ENCODE measurements at places on chromosomes 2 and 18.

DNA sequence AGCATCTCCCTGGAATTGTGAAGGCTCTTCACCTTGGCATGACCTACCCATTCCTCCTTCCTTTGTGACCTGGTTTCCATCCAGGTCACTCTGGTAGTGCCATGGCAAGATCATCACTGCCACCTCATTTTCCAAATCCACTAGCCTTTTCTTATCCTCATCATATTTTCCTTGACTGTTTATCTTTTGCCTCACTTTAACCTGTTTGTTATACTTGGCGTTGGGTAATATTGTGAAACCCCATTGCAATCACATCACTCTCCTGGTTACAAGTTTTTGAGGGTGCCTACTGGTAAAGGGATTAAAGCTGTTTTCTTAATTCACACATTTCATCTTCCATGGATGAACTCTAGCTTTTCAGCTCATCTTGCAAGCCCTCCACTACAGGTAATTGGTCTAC, 39.1 kb upstream of the IGFBP2 start:
- no peak for DNase-seq

GRCh38 chr2:213229814-213230213, 54.5 kb upstream of the SPAG16 start:
- no peak for DNase-seq

DNA sequence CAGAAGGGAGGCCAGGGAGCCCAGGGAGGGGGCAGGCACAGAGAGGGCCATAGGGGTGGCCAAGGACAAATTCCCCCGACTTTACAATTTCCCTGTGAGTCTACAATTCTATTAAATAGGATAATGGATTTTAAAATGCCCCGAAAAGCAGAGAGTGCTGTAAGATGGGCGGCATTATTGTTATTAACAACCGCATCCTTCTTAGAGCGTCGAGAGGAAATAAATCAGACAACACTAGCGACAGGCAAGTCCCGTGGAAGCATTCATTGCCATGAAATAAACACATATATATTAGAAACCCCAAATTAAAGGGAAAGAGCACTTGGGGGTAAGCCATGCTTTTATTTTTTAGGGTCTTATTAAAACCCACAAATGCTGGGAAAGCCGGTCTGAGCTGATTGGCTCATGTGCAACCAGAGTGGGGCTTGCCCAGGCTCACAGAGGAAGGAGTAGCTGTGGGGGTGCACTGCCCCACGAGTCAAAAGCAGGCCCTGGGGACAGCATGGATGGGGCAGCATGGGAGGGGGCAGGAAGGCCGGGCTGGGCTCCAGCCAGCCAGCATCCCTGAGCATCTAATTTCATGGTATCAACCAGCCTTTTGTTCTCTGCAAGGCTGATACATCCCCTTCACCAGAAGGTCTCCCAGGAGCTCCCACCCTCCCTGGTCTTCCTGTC, 187.1 kb downstream of the CELF4 start:
- DNase-seq, result no peak

- DNase-seq, result no peak
Observed at GRCh38 chr2:118232796-118233195, 144.5 kb downstream of the INSIG2 start.

DNA sequence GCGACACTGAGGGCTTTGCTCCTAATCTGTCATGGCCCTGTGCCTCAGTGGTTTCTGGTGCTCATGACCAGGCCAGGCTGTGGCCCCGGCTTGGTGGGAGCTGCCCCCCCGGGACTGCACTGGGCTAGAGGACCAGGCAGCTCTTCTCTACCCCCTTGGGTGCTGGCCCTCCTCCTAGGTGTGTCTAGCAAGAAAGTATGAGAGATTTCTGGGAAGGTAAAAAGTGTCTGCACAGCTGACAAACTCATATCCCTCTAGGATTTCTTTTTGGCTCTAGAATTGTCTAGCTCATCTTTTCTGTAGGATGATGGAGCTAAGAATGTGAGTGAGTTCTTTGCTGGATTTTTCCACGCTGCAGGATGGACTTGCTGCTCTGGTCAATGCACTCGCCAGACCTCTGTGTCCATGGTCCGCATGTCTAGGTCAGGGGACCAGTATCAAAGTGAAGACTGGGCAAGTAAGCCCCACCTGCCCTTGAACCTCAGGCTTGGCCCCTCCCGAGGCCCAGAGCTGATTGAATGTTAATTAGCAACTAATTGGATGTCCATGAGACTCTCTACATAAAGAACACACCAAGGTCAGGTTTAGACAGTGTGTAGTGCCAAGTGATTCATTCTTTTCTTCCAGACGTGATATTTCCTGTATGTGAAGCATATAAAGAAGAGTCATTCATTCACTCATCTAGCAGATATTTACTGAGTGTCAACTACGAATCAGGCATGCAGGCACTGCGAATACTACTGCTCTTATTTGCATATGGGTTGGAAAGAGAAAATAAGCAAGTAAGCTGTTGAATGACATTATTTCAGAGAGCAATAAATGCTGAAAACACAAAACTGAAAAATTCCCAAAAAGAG, 15.6 kb upstream of the PSD4 start:
- no peak for DNase-seq

- DNase-seq, result no peak
Observed at GRCh38 chr18:31064130-31064529, 21.6 kb upstream of the DSC3 start.

DNA sequence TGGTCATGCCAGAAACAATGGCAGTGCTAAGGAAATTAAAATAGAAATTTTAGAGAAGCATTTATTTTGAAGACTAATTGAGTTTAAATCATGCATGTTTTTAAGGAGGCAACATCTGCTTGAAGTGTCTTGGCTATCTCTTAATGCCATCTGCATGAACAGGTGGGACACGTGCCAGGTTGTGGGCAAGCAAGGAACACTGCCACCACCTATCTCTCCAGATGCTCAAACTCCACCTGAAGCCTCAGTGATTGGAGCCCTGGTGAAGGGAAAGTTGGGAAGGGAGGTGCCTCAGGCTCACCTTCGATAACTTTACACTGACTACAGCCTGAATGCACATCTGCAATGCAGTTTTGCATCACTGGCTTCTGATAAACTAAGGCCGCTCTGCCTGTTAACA, 91.5 kb downstream of the TPGS2 start:
- no peak for DNase-seq

- DNase-seq, result peak; percentile 24
Observed at GRCh38 chr2:37156071-37156856, 516 bp downstream of the EIF2AK2 start.

DNA sequence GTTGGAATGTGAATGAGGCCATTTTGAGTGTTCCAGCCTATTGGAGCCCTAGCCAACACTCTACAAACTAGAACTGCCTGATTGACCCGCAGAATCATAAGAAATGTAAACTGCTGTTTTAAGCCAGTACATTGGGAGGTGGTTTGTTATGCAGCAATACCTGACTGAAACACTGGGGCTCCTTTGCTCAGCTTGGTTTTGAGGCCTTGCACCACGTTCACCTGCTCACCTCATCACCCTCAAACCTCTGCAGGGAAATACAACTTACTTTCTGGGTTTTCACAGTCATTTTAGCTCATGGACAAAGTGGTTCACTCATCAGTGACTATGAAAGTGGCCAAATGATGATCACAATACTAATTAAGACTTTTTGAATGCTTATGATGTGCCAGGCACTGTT, 10.9 kb upstream of the DARS1 start:
- DNase-seq, result peak; percentile 45

- no peak for DNase-seq
Observed at GRCh38 chr2:45612285-45612684, 1.2 kb upstream of the SRBD1 start.

DNA sequence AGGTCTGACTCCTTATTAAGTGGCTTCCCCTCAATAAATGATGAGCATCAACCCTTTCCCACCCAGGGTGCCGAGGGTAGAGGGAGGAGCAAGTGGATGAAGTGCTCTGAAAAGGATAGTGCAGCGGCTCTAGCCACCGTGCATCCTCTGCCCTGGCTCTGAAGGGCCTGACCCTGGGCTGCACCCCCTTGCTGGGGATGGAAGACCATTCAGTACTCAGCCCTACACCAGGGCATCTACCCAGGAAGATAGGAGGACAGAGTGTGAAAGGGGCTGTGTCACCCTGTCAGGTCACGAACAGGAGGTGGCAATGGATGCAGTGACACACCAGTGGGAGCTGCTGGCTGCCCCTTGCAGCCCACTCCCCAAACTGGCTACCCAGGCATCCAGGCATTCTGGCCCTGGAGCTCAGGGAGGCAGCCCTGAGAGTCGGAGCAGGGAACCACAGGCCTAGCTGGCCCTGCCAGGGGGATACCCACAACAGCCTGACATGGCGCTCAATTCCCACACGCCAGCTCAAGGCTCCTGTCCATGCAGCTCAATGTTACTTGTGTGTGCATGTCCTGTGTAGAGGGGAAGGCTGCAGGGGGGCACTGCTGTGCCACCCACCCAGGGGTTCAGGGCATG, 7.6 kb downstream of the ACTR1B start:
- no peak for DNase-seq

GRCh38 chr18:31203096-31203793, 40.6 kb upstream of the DSC1 start:
- DNase-seq, result no peak

GRCh38 chr2:190283783-190284182, 35.8 kb downstream of the HIBCH start:
- no peak for DNase-seq

- DNase-seq, result no peak
Observed at GRCh38 chr18:4068552-4069158, 386.5 kb downstream of the DLGAP1 start.

GRCh38 chr2:84980263-84980983, 9.5 kb downstream of the KCMF1 start:
- DNase-seq, result no peak

GRCh38 chr18:49846718-49847470, 33.6 kb upstream of the ACAA2 start:
- no peak for DNase-seq

GRCh38 chr2:175030380-175031271, 25.4 kb upstream of the CHN1 start:
- DNase-seq, result peak; percentile 34

- no peak for DNase-seq
Observed at GRCh38 chr2:174561283-174561971, 36.2 kb downstream of the WIPF1 start.

GRCh38 chr2:50943791-50944190, 88.1 kb downstream of the NRXN1 start:
- DNase-seq, result no peak

GRCh38 chr2:47299555-47299954, 103.4 kb upstream of the MSH2 start:
- DNase-seq, result no peak

DNA sequence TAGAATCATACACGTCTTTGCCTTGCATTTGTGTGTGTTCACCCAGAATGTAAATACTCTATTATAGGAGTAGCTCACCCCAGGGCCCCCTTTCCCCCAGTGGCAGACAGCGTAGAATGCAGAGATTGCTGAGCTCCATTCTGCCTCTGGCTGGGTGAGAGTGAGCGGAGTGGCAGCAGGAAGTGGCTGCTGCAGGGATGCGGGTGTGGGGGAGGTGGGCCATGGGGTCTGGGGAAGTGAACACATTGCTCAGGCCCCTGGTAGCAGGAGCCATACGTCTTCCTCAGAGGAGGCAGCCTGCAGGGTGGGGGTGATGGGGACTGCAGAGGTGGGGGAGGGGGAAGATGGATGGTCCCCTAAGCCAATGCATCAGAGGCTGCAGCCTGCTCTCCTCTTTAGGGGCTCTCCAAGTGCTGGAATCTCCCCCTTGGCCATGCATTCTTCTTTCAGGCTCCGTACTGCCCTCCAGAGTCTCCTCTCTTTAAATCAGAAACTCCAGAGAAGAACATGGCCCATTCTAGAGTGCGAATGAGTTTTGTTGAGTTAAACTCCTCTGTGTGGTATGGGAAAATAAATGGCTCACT, 72.2 kb downstream of the CELF4 start:
- no peak for DNase-seq

DNA sequence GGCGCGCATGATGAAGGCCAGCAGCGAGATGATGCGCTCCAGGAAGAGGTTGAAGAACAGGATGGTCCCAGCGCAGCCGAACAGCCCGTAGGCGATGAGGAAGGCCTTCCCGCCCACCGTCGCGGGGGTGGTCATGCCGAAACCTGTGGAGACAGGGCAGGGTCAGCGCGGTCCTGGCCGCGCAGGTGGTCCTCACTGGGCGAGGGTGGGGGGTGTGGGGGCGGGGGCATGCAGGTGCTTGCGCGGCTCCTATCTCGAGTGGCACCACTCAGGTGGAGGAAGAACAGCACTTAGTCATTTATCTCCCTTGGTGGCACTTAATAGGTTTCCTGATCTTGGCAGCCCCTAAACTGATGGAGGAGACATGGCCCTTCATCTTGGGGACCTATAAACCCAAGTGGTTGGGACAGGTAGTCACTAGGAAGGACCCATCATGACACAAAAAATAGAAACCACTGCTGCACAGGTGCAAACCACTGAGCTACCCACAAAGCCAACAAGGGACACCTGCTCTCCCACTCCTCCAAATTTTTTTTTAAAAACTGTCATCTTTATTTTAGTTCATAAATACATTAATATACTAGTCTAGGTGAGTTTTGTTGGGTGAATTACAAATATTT, 118.8 kb downstream of the MSH2 start:
- peak; percentile 34 for DNase-seq

DNA sequence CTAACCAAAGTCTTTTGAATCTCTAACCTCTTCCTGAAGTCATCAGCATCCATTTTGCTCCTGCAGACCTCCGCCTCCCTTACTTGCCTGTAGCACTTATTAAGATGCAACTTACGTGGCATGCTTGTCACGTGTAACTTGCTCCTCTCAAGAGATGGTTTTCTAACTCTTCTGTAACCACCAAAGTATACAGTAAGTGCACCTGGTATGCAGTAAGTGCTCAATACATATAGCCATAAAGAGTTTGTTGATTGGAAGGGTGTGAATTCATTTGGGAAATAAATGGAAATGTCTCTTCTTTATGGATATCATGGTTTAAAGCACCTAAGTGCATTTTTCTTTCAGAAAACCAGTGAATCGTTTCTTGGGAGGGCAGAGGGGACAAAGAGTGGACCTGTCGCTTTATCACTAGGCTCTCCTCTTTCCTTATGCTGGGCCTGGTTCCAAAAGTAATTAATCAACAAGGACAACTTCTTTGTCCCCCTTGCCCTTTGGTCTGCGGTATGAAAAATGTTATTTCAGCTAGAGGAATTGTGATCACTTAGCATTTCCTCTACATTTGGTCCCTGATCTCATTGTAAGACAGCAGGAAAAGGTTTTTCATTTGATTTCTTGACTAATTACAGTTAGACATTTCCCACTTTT, 370.0 kb upstream of the SPRED2 start:
- DNase-seq, result no peak

DNA sequence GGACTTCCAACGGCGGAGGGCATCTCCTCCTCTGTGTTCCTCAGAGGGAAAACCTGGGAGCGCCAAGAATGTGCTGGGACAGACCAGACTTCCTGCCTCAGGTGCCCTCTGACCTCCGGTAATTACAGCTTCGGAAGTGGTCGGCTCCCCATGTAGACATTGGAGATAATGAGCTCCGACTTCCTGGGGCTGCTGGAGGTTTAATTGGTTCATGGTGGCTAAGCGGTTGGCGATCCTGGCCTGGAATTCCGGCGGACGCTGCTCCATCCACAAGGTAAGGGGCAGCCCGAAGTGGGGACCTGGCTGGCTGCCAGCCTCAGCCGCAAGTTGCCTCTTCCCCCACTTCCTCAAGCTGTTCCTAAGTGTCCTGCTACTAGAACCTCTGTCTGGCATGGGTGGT, 83.2 kb upstream of the EPC2 start:
- DNase-seq, result no peak

GRCh38 chr2:203987959-203988358, 51.4 kb downstream of the ICOS start:
- no peak for DNase-seq

GRCh38 chr2:29723255-29724001, 198.0 kb downstream of the ALK start:
- DNase-seq, result no peak

- no peak for DNase-seq
Observed at GRCh38 chr2:95393901-95394300, 8.6 kb upstream of the FAHD2A start.

- DNase-seq, result no peak
Observed at GRCh38 chr2:202780514-202781021, 91.0 kb downstream of the ICA1L start.

Data from T-helper 2 cell (primary cell).